ENCODE measurements at places on chromosomes 11 and 22. TPM values are rescaled to one million over a fixed set of nuclear protein-coding genes. Genes with fewer than 3 reads are reported as not detected.
A peak's percentile ranks its signal among the peaks of the same experiment; 100 is the strongest.

The OR51I1 gene
- 0.73 TPM for total RNA-seq

The MN1 gene
- total RNA-seq: 0.76 TPM

The CHEK2 gene
- total RNA-seq: 18.9 TPM

- no peak overlapping the region for H3K4me3 ChIP-seq
- no peaks in the 10 kb centered on the region for H3K36me3 ChIP-seq
- H3K4me1 ChIP-seq: peaks cover 18% of the 10 kb centered on the region
- no peaks in the 10 kb centered on the region for H3K27me3 ChIP-seq
Measured at GRCh38 chr11:110452720-110453119, 23.0 kb downstream of the FDX1 start.

DNA sequence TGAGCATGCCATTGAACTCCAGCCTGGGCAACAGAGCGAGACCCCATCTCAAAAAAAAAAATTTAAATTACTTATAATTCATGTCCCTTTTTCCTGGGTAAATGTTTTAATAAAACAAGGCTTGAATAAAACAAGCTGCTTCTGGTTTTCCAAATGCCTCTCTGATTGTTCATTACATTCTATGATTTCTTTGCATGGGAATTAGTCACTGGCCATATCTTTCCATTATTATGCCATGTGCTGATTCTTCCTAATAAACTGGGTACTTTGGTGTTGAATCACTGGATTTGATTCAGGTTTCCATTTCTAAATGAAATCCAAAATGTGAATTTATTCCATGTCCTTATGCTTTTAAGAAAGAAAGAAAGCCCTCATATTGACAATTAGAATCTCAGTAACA lies 42.6 kb downstream of the ZNF215 start:
- H3K27ac ChIP-seq: no peak overlapping the region
- DNase-seq: no peak

DNA sequence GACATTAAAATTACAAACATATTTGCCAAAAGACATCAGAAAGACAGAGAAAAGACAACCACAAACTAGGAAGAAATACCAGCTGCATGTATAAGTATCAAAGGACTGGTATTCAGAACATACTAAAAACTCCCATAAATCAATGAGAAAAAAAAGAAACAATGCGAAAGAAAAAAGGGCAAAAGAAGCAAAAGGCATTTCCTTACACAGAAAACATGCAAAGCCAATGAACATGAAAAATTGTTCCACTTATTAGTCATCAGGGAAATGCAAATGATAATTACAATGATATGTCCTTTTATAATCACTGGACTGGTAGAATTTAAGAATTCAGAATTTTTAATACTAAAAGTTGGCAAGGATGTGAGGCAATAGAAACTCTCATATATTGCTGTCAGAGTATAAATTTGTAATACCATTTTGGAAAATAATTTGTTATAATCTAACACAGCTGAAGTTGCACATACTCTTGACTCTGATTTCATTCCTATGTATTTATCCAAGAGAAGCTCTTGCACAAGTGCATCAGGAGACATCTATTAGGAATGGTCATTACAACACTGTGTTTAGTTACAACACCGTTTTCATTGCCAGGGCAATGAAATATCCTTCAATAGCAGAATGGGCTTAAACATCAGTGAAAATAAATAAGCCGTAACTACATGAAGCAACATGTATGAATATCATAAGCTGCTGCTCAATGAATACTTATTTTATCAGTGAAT lies 279.7 kb downstream of the SWAP70 start:
- H3K4me1 ChIP-seq: peaks cover 5% of the 10 kb centered on the region
- no peaks in the 10 kb centered on the region for H3K27me3 ChIP-seq
- H3K4me3 ChIP-seq: no peak overlapping the region
- DNase-seq: no peak
- no peaks in the 10 kb centered on the region for H3K36me3 ChIP-seq
- no peak overlapping the region for H3K27ac ChIP-seq

- DNase-seq: no peak
- no peak overlapping the region for H3K4me3 ChIP-seq
- H3K27me3 ChIP-seq: no peaks in the 10 kb centered on the region
- peaks cover 12% of the 10 kb centered on the region for H3K4me1 ChIP-seq
- H3K27ac ChIP-seq: peak overlapping the region; percentile 31
Measured at GRCh38 chr22:25540166-25540907, 24.1 kb upstream of the GRK3 start.

- peaks cover 35% of the 10 kb centered on the region for H3K4me1 ChIP-seq
- H3K27ac ChIP-seq: no peak overlapping the region
- no peak for DNase-seq
- no peaks in the 10 kb centered on the region for H3K27me3 ChIP-seq
- no peak overlapping the region for H3K4me3 ChIP-seq
Measured at GRCh38 chr11:61045271-61045670, 57.0 kb upstream of the CD5 start.

- no peak overlapping the region for H3K4me3 ChIP-seq
- H3K27me3 ChIP-seq: no peaks in the 10 kb centered on the region
- peaks cover 27% of the 10 kb centered on the region for H3K36me3 ChIP-seq
- no peak overlapping the region for H3K27ac ChIP-seq
- no peaks in the 10 kb centered on the region for H3K4me1 ChIP-seq
Measured at GRCh38 chr22:31602259-31602952, 59.6 kb downstream of the PISD start.

- peaks cover 22% of the 10 kb centered on the region for H3K36me3 ChIP-seq
- H3K4me1 ChIP-seq: peaks cover 23% of the 10 kb centered on the region
- no peak for DNase-seq
- no peaks in the 10 kb centered on the region for H3K27me3 ChIP-seq
- no peak overlapping the region for H3K27ac ChIP-seq
Measured at GRCh38 chr11:114153224-114153623, 93.7 kb downstream of the ZBTB16 start.

DNA sequence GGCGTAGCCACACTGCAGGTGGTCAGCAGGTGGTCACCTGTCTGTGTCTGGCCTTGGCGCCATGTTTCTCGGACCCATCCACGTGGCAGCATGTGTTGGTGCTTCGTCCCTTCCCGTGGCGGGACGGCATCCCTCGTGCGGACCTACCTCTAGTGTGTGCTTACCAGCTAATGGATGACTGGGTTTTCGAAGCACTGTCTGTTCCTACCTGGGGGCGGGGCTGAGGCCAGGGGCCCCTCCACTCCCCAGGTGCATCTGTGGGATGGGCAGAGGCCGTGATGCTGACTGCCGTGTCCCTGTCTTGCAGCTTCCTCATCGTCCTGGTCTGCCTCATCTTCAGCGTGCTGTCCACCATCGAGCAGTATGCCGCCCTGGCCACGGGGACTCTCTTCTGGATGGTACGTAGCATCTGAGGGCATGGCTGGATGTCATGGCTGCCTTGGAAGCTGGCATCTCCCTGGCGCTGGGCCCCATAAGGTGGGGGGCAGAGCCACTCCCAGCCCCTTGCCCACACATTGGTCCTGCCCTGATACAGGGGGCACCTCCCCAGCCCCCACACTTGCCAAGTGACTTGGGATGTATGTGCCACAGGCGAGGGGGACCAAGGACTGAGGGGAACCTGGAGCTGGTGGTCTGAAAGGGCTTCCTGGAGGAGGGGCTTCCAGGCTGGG lies 82.9 kb downstream of the KCNQ1 start:
- peaks cover 10% of the 10 kb centered on the region for H3K4me1 ChIP-seq
- H3K36me3 ChIP-seq: peaks cover 11% of the 10 kb centered on the region
- H3K27ac ChIP-seq: peak overlapping the region; percentile 74
- H3K27me3 ChIP-seq: no peaks in the 10 kb centered on the region
- no peak overlapping the region for H3K4me3 ChIP-seq
- DNase-seq: peak; percentile 78

- H3K27me3 ChIP-seq: no peaks in the 10 kb centered on the region
- H3K36me3 ChIP-seq: no peaks in the 10 kb centered on the region
- DNase-seq: no peak
- H3K4me1 ChIP-seq: no peaks in the 10 kb centered on the region
Measured at GRCh38 chr22:46491946-46492345, 45.5 kb downstream of the CELSR1 start.

GRCh38 chr11:778976-779954 lies 2.0 kb upstream of the GATD1 start:
- DNase-seq: peak; percentile 74
- peaks cover 60% of the 10 kb centered on the region for H3K4me1 ChIP-seq
- no peak overlapping the region for H3K27ac ChIP-seq
- no peaks in the 10 kb centered on the region for H3K36me3 ChIP-seq
- no peaks in the 10 kb centered on the region for H3K27me3 ChIP-seq

GRCh38 chr22:32721328-32722180 lies 80.0 kb upstream of the TIMP3 start:
- no peaks in the 10 kb centered on the region for H3K36me3 ChIP-seq
- DNase-seq: no peak
- H3K4me3 ChIP-seq: no peak overlapping the region
- H3K4me1 ChIP-seq: peaks cover 9% of the 10 kb centered on the region
- no peaks in the 10 kb centered on the region for H3K27me3 ChIP-seq
- no peak overlapping the region for H3K27ac ChIP-seq

GRCh38 chr22:34814260-34815025 lies 251.5 kb upstream of the ISX start:
- H3K36me3 ChIP-seq: no peaks in the 10 kb centered on the region
- no peak overlapping the region for H3K4me3 ChIP-seq
- no peak for DNase-seq
- no peaks in the 10 kb centered on the region for H3K4me1 ChIP-seq
- H3K27me3 ChIP-seq: no peaks in the 10 kb centered on the region

- H3K4me3 ChIP-seq: no peak overlapping the region
- H3K27me3 ChIP-seq: no peaks in the 10 kb centered on the region
- no peak overlapping the region for H3K27ac ChIP-seq
- H3K36me3 ChIP-seq: no peaks in the 10 kb centered on the region
- DNase-seq: no peak
Measured at GRCh38 chr22:26994801-26995200, 337.4 kb downstream of the MIAT start.

DNA sequence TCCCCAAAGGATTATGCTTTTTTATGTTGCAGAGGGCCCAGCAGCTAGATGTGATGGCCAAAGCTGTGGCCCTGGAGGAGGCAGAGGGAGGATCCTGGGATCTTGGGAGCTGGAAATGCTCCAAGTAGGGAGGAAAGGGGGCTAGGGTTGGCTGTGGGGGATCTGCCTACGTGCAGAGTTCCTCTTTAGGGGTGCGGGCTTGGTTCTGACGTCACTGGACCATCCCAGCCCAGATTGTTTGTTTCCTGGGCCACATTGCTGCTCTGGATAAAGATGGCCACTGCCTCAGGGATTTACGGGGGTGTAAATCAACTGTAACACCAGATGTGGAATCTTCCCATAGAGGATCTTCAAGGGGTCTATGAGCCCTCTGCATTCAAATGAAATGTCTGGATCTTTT lies 110.3 kb upstream of the SYT13 start:
- no peak overlapping the region for H3K27ac ChIP-seq
- no peaks in the 10 kb centered on the region for H3K4me1 ChIP-seq
- H3K27me3 ChIP-seq: peaks cover 23% of the 10 kb centered on the region
- H3K36me3 ChIP-seq: no peaks in the 10 kb centered on the region

DNA sequence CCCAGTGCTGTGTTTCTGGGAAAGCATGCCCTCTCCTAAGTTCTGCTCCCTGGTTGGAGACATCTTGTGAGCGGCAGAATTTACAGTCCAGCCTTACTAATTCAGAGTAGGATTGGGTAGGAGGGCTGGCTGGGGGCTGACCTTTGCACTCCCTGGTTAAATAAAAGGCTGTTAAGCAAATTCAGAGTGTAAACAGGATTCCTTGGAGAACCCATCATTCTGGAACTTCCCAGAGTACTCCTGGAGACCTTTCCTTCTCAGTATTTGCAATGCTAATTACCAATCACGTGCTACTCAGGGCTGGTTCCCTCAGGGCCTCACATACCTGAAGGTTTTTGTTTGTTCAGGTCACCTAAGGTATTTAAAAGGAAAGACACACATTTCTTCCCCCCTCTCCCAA lies 340.2 kb downstream of the TBC1D22A start:
- peaks cover 4% of the 10 kb centered on the region for H3K36me3 ChIP-seq
- no peaks in the 10 kb centered on the region for H3K4me1 ChIP-seq
- DNase-seq: no peak
- H3K27me3 ChIP-seq: no peaks in the 10 kb centered on the region
- H3K27ac ChIP-seq: no peak overlapping the region

GRCh38 chr11:69499186-69499917 lies 17.9 kb downstream of the LINC01488 start:
- no peaks in the 10 kb centered on the region for H3K36me3 ChIP-seq
- H3K27me3 ChIP-seq: no peaks in the 10 kb centered on the region
- peaks cover 19% of the 10 kb centered on the region for H3K4me1 ChIP-seq
- no peak overlapping the region for H3K4me3 ChIP-seq
- H3K27ac ChIP-seq: no peak overlapping the region

- H3K27me3 ChIP-seq: peaks cover 18% of the 10 kb centered on the region
- H3K27ac ChIP-seq: peak overlapping the region; percentile 43
- H3K4me3 ChIP-seq: no peak overlapping the region
- H3K4me1 ChIP-seq: no peaks in the 10 kb centered on the region
- peak; percentile 77 for DNase-seq
Measured at GRCh38 chr22:19688301-19689290, 25.7 kb upstream of the SEPTIN5 start.

DNA sequence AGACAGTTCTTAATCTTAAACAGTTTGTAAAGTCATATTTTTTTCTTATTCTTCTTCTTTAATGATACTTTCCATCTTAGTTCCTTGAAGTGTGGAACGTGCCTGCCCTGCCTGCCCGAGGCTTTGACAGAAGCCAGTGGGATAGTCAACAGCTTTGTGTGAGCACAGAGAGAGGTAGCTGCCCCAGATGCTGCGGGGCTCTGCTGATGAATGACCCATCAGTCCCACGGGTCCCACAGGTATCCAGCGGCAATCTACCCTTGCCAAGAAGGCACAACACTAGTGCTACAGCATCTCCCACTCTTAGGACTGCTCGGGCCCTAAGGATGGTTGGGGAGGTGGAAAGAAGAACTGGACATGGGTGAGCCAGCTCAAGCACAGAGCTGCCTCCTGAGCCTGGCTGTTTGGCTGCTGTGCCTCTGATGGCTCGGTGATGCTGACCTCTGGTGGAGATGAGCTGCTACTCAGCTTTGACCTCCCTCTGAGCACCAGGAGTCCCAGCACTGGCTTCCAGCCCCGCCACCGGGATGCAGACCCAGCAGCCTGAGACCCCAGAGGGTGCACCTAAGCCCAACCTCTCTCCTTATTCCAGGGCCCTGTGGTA lies 11.8 kb upstream of the APLNR start:
- H3K36me3 ChIP-seq: no peaks in the 10 kb centered on the region
- H3K27me3 ChIP-seq: no peaks in the 10 kb centered on the region
- H3K27ac ChIP-seq: no peak overlapping the region
- H3K4me3 ChIP-seq: no peak overlapping the region
- H3K4me1 ChIP-seq: peaks cover 16% of the 10 kb centered on the region

DNA sequence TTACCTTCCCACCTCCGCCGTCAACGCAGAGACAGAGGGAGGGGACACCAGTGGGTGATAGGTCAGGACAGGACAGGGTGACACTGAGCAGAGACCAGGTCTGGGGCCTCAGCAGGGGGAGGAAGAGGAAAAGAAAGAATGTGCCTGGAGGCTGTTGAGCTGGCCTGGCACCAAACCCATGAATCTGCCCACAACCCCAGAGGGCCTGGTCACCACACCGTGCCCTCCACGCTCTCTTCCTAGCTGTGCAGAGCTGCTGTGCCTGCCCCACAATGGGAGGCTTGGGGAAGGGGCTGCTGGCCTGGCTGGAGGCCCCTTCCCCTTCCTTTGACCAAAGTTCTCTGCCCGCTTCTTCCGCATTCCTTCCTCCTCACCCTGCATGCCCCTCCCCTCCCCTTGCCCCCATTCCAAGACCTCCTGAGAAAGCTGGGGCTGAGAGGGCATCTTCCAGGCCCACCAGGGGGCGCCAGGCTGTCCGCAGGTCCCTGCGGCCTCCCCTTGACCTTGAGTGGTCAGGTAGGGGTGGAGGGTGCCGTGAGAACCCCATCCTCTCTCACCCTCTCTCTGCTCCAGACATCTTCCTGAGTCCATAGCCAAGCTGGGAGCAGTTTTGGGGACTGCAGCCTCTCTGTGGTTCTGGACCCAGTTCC lies 11.0 kb upstream of the CACNA1I start:
- peaks cover 46% of the 10 kb centered on the region for H3K27me3 ChIP-seq
- no peaks in the 10 kb centered on the region for H3K36me3 ChIP-seq
- peaks cover 8% of the 10 kb centered on the region for H3K4me1 ChIP-seq
- DNase-seq: no peak

Data from spleen (tissue), 13 donors.